ENCODE measurements at places on chromosomes 1 and 21. TPM values are rescaled to one million over a fixed set of nuclear protein-coding genes. Genes with fewer than 3 reads are reported as not detected.

GRCh38 chr1:223802032-223802431, 43.7 kb downstream of the TP53BP2 start:
- no peak for DNase-seq

- DNase-seq: peak; percentile 21
Observed at GRCh38 chr21:42781150-42781970, 98.0 kb downstream of the WDR4 start.

GRCh38 chr1:44684525-44684924, 10.0 kb downstream of the ARMH1 start:
- no peak for DNase-seq

NCMAP gene
- 0.09 TPM for total RNA-seq

DNA sequence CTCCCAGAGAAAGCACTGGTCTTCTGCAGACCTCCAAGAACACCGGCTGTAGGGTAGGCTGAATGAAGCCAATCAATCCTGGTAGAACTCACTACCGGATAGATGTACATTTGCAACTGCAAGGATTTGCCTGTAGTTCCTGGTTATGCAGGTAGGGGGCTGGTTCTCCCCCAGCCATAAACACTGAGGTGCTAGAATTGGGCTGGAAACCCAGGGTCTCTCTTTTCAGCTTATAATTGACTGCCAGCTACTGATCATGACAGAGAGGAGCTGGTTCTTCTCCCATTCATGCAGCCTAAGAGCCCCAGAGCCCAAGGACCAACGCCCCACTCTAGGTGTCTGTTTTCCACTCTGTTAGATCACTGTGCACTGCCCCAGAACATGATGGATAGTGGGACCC, 21.5 kb upstream of the MTARC2 start:
- DNase-seq: no peak

DNA sequence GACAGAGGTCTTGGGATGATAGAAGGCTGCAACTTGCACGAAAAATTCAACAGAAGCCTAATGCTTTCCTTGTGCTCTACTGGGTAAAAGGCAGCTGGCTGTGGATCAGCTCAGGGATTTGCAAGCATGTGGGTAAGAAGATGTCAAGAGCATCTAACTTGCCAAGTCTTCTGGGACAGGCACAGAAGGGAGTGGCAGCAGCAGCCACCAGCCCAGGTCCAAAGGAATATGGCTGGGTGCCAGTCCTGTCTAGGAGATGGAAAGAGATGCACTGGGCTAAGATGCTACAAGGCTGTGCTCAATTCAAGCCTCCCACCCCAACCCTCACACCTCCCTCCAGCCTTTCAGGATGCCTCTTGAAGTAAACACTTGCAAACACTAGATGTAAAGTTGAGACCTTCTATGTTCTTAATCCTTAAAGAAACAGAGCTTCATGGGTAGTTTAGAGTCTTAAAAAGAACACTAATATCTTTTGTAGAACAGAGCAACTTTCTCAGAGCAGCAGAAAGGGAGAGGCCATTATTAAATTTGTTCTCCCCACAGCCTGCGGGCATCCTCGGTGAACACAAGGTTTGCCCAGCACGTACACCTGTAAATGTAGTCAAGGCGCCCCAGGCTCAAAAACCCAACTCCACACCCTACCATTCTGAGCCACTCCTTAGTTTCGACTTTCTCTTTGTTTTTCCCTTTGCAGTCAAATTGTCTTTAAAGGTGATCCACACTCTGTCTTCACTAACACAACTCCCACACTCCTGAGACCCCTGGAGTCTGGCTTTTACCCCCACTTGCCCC, 64.6 kb upstream of the BCAR3 start:
- DNase-seq: no peak

DISC1 gene
- total RNA-seq: 25.5 TPM

GRCh38 chr1:37677143-37677439, 15.2 kb upstream of the CDCA8 start:
- DNase-seq: no peak

SPATA6 gene
- total RNA-seq: 66.4 TPM
